ENCODE measurements at places on chromosomes 6 and 20. TPM values are rescaled to one million over a fixed set of nuclear protein-coding genes. Genes with fewer than 3 reads are reported as not detected.

SYTL3 gene
- polyA plus RNA-seq = 3.8 TPM

RSPH3 gene
- polyA plus RNA-seq = 16.7 TPM

WFDC10A gene
- polyA plus RNA-seq = not detected

PHACTR1 gene
- 12.4 TPM for polyA plus RNA-seq

WASF1 gene
- 58.2 TPM for polyA plus RNA-seq

GSTA3 gene
- 0.51 TPM for polyA plus RNA-seq

IL17F gene
- polyA plus RNA-seq = 0.32 TPM

- DNase-seq = no peak
Observed at GRCh38 chr6:137676888-137677287, 182.7 kb upstream of the OLIG3 start.

GRCh38 chr6:44400572-44400971, 13.1 kb downstream of the CDC5L start:
- DNase-seq = no peak

DNA sequence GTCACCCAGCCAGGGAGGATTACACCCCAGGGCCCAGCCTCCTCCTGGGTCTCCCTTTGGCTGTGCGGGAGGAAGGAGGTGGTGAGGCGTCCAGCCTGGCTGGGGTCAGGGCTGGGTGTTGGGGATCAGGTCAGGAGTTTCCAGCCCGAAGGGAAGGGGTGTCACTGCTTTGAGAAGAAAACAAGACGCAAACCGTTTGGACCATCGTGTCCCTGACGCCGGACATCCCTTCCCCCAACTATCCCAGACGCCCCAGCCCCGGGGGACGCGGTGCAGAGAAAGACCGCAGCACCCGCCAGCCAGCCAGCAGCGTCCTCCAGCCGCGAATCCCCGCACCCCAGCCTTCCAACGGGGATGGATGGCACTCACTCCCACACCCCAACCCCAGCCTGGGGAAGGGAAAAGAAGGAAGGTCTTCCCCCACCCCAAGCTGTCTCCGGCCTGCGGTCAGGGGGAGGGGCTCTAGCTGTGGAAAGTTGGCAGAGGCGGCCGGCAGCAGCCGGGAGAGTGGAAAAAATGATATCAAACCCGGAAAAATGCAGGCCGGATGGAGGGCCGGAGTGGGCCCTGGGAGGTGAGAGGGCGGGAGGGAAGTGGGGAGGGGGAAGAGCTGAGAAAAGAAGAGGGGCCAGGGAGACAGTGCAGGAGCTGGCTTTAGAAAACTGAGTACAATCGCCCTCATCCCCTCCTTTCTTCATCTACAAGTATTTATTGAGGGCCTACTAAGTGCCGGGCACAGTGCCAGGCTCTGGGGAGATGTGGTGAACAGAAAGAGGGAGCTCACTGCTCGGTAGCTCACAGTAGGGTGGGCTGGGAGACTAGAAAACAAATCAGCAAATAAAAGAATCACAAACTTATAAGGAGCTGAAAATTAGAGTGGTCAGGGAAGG, 10.6 kb downstream of the REM1 start:
- DNase-seq = peak; percentile 62

DNA sequence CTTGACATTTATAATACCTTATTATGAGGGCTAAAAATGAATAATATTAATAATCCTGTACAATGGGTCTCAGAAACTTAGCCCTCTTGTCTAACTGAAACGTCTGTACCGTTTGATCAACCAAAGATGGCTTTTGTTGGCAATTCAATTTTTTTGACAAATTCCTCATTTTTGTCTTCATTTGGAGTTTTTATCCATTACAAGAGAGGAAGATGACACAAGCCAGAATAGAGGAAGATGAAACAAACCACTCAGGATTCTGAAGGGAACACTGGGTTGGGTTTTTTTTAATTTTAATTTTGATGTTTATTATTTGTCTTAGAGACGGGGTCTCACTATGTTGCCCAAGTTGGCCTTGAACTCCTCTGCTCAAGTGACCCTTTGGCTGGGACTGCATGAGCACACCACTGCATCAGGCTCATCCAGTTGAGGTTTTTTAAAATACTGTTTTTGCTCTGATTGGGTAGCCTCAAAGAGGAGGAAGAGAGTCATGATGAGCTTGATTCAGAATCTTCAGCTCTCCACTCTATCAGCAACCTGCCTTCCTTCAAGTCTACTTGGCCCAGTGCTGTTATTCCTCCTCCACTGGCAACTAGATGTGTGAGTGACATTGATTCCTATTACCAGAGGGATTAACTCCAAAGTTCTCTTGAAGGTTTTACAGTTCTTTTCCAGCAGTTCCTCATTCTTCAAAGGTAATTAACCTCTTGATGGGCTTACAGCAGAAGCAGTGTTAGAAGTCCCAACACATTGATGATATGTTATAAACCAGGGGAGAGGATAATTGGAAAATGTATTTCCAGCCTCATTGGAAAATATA, 71.3 kb downstream of the ATXN1 start:
- DNase-seq = no peak

GRCh38 chr20:21702016-21702415, 3.4 kb upstream of the PAX1 start:
- DNase-seq = no peak

DNA sequence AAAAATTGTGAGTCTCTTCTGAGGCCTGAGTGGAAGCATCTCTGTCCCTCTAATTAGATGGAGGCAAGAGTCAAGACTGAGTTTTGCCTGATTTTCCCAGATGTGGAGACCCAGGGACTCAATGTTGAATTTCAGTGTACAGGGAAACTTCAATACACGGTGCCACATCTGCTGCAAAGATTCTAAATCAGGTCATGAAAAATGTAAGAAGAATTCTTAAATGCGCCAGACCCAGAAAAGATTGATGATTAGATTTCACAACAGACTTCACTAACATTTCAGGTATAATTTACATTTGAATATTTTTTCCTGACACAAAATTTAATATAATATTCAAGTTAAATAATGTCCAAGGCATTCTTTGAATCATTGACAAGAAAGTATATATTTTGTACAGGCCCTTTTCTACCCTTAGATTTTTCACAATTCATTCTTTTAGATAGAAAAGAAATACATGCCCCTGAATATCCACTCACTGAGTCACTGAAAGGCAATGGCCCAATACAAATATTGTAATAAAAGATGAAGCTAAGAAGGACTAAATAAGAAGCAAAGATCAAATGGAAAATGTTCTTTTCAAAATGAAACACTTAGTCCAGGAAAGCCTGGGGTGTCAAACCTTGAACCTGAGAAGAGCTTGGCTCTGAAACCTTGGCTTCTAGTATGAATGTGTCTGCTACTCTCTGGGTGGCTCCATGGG, 18.2 kb upstream of the HDGFL1 start:
- no peak for DNase-seq

DNA sequence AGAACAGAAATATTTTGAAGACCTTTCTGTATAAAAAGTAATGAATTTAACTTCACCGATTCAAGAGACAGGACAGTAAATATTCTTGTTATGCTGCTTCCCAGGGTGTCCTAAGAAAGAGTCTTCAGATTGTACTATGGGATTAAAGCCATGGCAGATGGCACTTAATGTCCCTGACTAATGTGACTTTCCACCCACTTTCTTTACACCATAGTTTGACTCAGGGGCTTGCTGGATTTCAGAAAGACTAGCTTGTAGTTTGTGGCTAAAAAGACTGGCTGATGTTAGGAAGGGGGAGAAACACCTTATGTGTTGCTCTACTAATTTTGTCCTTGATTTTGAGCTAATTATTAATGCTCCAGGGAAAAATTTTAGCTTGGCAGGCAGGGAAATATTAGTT, 75.9 kb downstream of the UTRN start:
- DNase-seq = no peak

- DNase-seq = no peak
Observed at GRCh38 chr6:142902636-142903053, 42.3 kb downstream of the HIVEP2 start.

DNA sequence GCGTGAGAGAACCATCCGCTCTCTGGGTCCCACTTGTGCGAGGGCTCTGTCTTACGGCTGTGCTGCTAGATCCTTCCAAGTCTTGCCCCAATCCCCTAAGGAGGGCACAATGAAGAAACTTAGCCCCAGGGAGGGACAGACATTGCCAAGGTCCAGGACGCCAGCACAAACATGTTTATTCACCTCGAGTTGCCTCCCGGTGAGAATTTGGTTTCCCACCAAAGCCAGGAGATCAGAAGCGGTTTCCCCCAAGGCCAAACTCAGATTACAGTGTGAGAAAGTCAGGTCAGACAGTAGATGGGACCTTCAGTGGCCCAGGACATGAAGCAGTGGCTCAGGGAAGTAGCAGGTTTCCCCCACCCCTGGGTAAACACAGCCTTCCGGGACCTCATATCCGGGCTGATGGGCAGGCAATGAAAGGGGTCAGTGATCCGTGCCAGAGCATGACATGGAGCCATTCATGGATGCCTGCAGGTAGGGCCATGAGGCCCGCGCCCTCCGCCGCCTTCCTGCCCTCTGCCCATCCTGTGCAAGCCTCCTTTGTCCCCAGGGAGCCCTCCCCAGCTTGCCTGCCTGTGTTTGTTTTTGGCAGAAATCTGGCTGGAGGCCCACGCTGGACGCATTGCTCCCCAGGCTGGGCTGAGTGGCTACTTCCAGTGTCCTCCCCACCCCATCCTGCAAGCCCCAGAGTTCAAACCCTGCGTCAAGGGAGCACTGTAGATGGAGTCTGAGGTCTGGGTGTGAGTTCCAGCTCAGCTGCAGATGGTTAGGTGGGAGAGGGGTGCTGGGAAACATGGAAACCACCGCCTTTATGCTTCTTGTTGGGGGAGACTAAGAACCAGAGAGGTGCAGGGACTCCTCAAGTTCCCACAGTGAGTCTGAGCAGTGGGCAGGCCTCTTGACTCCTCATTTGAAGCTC, 2.0 kb downstream of the BPIFB2 start:
- DNase-seq = no peak

- DNase-seq = no peak
Observed at GRCh38 chr6:18212231-18212630, 52.1 kb downstream of the DEK start.

- no peak for DNase-seq
Observed at GRCh38 chr6:89763550-89763949, 56.0 kb downstream of the MDN1 start.

DNA sequence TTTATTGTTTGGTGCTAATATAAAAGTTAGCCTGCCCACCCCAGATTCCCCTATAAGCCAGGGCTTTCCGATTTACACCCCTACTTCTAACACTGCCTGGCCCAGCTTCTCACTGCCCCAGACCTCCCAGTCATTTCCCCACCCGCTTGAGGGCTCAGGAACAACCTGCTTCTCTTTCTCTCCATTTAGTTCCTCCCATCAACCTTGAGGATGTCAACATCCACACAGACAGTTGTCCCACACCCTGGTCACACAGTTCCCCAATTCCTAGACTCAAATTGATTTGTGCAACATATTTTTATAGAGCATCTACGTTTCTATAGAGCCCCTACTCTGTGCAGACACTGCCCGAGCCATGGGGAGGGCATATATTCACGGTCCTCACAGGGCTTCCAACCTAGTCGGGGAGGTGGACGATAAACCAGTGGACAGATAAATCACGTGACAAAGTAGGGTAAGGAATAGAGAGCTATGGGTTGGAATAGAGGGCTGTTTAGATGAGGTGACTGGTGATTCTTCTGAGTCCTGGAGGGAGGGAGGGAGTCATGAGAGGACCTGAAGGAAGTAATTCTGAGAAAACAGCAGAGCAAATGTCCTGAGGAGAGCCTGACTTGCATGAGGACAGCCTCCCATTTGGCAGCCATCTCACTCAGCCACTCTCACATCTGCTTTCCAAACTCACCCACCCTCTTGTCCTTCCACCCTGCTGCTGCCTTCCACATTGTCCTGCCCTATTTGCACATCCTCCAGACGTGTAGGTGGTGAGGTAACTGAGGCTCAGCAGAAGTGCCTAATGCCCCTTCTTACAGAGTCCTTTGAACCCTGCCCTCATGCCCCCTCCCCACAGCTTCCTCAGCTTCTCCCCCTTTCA, 6.3 kb downstream of the GABRR2 start:
- no peak for DNase-seq

DNA sequence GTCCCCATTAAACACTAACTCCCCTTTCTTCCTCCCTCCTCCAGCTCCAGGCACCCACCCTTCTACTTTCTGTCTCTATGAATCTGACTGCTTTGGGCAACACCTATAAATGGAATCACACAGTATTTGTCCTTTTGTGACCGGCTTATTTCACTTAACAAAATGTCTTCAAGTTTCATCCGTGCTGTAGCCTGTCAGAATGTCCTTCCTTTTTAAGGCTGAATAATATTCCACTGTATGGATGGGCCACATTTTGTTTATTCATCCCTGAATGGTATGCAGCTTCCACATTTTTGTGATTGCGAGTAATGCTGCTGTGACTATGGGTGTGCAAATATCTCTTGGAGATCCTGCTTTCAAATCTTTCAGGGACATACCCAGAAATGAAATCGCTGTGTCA, 28.4 kb downstream of the BMP7 start:
- DNase-seq = no peak

DNA sequence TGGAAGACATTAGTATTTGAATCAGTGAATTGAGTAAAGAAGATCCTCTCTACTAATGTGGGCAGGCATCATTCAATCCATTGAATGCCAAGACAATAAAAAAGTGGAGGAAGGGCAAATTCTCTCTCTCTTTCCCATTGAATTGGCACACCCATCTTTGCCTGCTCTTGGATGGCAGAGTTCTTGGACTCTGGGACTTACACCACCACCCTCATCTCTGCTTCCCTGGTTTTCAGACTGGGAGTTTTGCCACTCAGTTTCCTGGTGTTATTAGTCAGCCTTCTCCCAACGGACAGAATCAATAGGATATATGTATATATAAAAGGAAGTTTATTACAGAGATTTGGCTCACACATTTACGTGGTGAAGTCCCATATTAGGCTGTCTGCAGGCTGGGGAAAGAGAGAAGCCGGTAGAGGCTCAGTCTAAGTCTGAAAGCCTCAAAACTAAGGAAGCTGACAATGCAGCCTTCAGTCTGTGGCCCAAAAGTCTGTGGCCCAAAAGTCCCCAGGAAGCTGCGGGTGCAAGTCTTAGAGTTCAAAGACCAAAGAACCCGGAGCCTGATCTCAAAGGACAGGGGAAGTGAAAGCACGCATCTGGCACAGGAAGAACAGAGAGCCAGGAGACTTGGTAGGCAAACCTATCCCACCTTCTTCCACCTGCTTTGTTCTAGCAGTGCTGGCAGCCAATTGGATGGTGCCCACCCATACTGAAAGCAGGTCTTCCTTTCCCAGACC, 64.4 kb downstream of the SMPDL3A start:
- no peak for DNase-seq

DNA sequence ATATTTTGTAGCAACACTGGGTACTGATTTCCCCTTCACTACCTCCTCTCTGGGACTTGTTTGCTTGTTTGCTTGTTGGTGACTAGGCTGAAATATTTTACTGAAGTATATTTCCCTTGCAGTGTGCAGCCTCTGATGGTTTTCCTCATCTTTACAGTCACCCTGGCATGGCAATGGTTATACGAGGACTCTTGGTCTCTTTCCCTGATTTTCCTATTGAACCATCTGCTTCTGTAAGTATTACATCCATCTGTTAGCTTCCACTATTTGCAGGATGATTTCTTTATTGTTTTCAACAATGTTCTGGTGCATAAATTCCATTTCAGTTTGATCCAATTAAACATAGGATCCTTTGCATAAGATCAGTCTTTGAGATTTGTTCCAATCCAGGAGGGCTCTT, 465.1 kb downstream of the MEI4 start:
- no peak for DNase-seq

- no peak for DNase-seq
Observed at GRCh38 chr6:21137700-21138335, 455.7 kb upstream of the SOX4 start.

Measured in right renal cortex interstitium (tissue), 3 donors.